ENCODE measurements at places on chromosomes 1 and 21.

DNA sequence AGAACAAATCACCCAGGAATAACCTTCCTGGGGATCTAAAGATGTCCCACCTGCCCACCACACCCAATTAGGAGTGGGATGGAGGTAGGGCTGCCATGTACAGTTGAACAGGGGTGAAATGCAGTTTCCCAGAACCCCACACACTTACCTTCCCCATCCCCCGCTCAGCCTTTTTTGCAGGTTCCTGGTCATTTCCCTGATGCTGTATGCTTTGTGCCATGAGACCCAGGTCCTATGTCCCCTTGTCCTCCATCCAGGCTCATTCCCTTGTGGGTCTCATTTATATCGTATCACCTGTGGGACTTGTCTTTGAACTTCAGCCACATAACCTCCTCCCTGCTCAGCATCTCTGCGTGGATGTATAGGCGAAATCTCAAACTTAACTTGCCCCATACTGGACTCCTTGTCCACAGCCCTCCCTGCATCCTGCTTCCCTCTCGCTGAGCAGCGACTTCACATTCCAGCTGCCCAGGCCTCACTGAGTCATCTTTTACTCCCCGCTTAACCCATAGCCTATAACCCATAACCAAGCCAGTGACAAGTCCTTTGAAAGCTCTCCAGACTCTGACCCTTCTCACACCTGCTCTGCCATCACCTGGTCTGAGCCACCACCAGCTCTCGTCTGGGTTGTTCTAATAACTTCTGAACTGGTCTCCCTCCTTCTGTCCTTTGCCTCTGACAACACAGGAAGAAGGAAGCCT, 4.7 kb downstream of the LDLRAD2 start:
- peak; percentile 30 for DNase-seq

DNA sequence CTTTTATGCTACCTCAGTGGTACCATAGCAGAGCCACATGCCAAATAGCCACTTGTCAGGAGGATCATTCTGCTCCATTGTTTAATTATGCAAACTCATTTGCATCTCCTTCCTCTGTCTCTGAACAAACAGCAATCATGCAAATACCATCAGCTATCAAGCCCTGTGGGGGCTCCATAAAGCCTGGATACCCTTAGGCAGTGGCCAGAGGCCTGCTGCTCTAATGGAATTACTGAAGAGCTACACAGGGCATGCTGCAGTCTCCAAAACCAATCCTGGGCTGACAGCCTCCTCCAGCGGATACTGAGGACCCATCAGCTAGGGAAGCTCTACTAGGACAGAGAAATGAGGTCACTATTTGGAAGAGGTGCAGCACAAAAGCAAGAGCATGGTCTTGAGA, 376.3 kb downstream of the KCNH1 start:
- DNase-seq: no peak

GRCh38 chr1:175470591-175470990, 272.8 kb downstream of the TNR start:
- DNase-seq: no peak

DNA sequence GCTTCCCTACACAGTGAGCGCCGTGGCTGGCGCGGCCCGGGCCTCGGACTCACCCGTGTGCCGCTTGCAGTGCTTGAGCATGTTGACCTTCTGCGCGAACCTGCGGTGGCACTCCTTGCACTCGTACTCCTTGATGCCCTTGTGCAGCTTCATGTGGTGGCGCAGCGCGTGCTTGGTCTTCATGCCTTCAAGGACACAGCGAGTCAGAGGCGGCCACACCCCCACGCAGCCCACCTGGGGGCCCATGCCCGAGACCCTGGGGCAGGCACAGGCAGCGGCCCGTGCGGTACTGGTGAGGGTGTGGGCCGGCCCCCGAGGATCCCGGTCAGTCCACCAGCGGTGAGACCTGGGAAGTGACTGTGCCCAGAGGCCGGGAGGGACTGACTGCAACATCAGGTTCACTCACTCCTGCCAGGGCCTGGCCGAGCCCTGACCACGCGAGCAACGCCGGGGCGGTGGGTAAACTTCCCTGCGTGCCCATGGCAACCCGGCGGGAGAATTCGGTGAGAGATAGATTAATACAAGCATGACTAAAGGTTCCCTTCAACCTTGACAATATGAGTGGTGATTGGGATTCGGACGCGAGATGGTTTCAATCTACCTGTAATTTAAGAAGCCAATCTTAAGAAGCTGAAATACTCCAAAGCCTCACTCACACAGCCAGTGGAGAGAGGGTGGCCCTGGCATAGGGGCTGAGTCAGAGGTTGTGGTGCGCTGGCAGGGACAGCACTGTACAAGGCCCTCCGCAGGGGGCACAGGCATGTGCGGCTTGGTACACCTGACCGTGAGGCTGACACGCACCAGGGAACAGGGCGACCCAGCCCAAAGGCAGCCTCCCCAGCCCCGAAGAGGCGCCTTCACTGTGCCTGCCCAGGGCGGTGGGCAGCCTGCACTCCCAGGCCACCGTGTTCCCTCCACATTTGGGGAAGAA, 49.1 kb upstream of the RIPK4 start:
- no peak for DNase-seq

GRCh38 chr1:2538872-2539271, 8.8 kb upstream of the HES5 start:
- no peak for DNase-seq

DNA sequence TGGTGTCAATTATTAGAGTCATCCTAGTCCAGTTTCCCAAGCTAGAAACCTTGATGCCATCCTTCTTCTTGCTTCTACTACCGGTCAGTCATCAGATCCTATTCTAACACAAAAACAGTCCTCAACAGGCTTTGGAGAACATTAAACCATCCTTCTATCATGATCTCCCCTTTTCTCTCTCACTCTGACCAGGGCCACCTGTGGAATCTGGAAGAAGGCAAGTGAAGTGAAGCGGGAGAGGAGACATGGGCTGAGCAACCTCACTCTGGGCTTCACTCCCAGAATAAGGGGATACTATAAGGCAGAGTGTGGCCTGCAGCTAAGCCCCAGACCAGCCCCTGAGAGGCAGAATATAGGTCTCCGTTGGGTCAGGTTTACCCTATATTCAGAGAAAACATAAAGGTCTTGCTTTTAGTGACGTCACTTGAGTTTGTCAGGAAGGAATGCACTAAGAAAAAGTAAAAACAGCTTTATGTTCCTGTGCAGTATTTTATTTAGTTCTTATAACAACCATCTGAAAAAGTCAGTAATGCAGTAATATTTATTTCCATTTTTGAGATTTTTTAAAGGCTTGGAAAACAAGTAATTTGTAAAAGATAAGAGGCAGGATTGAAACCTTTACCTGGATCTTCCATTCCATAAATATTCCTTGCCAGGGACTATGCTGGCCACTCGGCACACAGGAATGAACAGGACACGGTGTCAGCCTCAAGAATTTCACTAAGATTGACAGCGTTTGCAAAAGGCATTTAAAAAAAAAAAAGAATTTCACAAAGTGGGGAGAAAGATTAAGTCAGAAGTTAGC, 61.3 kb downstream of the NFASC start:
- no peak for DNase-seq

- no peak for DNase-seq
Measured at GRCh38 chr1:97074771-97075170, 353.2 kb downstream of the PTBP2 start.

DNA sequence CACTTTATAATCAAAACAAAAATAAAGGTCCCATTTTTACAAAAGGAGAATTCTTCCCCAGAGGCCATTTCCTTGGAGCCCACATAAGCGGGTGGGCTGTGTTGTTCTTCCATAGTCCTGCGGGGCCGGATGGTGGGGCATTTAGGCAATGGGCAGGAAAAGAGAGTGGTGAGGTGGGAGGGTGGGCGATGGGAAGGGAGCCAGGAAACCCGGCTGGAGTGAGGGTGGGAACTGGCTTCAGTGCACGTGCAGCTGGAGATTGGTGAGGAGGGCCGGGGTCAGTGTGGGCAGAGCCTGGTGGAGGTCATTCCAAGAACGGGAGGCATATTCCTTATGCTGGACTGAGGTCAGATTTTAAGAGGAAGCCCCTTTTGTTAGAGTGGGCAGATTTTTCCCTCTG, 13.6 kb downstream of the NENF start:
- no peak for DNase-seq

DNA sequence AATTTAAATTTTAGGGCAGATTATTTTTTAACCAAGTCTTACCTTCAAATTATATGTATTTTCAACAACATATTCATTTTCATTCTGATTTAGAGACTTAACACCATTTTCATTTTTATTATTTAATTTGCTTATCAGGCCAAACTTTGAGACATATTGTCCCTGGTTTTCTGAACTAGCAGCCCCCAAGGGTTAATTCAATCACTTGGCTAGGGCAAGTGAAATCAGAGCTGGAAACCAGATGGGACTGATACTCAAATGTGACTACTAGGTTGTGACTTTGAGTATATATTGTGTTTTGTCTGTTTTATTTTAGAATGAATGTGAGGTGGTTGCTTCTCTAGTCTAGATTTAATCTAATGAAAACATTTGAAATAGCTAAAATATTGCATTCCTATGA, 198.9 kb upstream of the PTGFR start:
- DNase-seq: no peak

DNA sequence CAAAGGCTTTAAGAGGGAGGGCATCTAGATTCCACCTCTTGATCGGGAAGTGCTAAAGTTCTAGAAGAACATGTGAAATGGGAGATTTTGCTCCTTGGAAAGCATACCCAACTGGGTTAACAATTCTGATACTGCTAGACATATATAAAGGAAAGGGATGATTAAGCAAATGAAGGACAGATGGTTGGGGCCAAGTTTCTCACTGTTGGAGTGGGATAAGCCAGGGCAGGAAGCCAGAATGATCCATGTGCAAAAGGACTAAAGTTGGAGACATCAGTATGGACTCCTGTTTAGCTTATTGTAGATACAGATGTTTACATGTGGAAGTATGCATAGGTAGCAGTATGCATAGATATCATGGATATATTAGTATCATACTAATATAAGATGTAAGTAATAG, 16.8 kb downstream of the PLA2G5 start:
- DNase-seq: no peak

DNA sequence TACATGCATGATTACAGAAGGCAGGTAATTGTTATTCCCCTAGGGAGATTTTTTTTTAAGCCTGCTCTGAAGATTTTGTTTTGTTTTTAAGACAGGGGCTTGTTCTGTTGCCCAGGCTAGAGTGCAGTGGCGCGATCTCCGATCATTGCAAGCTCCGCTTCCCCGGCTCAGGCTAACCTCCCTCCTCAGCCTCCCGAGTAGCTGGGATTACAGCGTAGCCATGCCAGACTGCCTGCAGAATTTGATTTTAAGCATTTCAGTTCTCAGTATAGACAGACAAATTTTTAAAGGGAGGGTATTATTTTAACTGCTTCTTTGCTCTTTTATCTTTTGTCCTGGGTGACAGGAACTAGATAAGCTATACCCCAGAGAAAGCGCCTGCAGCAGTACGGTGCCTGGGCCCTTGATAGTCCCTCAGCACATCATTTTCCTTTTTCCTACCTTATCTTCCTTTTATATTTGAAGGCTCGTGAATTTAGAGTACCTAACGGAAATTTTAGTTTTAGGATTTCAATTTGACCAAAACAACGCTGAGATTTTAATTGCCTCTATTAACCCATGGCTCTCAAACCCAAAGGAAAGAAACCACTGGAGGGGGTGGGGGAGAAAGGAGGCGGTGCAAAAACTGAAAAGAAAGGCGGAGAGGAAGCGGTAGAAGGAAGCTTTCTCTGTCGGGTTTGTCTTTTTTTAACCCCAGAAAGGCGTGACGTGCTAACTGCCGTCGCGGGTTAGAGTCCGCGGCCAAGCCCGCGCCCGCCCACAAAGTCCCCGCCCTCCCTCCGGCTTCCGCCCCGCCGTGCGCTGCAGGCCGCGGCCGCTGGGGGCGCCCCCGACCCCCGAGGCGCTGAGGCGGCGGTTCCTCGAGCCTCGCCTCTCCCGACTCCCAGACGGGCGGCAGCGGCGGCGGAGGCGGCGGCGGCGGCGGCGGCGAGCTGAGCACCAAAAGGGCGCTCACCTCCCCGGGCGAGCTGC, at the start of gene EEIG2:
Gene EEIG2 (plus strand): TSS at position 886 of the 972 bp plus-strand sequence. CDS start 329 bp downstream, outside the sequence.
- DNase-seq: peak; percentile 82

DNA sequence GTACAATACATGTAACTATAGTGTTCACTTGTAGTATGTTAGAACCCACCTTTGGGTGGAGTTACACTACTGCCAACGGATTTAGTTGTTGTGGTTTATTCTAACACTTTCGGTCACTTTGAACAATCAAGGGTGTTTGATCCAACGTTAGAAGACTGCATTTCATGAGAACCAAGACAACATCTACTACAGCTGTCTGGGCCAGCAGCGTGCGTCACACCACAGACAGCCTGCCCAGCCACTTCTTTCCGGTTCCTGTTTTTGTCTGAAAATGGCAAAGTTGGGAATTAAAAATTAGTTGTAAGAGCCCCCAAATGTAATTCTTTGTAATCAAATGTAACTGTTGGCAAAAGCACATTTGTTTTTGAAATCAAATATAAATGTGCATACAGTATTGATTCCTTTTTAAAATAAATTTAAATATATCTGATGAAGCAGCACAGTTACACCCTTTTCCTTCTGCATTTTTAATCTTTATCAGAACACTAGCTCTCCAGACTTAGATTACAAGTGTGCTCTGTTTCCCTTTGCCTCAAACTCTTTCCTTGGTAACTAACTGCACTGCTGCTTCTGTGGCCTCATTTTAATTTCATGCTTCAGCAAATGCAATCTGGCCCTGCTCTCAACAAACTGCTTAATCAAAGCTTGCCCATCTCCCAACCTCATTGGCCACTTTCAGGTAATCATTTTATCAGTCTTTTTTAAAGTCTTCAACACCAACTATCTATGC, 86.6 kb upstream of the DPH5 start:
- no peak for DNase-seq

- DNase-seq: no peak
Measured at GRCh38 chr1:246317332-246318035, 189.6 kb downstream of the SMYD3 start.

- no peak for DNase-seq
Measured at GRCh38 chr1:200732438-200732837, 6.3 kb upstream of the CAMSAP2 start.

DNA sequence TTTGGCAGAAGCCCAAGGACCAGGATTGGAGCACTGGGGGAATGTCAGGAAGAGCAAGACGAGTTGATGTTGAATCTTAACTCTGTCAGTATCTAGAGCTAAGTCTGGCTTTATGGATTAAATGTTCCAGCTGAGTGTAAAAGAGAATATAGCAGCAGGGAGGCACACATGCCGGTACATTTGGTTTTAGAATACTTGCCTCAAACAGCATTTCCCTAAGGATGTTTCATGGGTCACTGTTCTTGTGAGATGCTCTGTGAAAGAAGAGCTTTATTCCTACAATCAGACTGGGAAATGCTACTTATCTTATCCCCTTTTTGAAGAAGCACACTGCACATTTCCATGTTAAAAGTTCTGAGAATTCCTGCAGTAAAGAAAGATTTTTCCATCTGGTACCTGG, 440.3 kb upstream of the B3GALT2 start:
- DNase-seq: no peak

- DNase-seq: peak; percentile 68
Measured at GRCh38 chr1:28510273-28510969, 4.6 kb downstream of the RCC1 start.

DNA sequence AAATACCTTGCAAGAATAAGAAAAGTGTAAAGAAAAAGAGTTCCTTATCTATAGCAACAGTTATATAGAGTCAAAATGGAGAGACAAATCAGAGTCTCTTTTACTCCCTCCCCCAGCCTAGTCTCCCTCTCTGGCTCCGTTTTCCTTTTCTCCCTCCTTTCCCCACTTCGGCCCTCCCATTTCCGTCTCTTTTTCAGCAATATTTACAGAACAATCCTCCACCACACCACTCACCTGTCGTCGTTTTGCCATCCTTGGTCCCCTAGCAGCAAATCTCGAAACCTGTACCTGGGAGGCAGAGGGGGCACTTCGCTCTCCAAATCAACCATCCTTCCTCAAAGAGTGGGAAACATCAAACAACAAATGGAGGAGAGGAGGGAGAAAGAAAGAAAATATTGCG, 259 bp downstream of the KCNT2 start:
- DNase-seq: no peak

All from MCF 10A (cell line).